ENCODE measurements at places on chromosomes 13 and 19.

DNA sequence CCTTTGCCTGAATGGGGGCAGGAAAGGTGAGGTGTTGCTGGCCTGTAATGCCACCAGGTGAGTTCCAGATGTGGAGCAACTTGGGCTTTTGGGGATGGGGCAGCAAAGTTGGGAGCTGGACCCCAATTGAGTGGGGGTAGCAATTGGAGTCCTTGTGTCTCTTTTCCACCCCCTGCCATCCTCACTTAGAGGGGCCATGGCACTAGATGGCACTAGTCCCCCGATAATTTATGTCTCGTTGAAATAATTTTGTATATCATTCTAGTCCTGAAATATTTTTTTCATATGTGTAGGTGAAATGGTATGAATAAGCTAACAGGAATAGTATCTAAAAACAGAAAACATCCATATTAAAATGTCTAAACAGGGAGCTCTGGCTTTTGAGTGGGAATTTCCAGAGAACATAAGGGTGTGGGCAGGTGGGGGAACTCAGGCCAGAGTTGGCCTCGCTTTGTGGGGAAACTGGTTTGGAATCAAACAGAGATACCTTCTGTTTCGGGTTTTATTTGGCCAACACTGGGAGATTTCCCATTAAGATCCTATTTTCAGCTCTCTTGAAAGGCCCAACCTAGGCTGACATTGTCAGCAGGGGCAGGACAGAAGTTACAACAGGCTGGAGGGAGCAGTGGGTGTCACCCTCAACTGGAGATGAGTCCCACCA, 3.4 kb downstream of the ZNF576 start:
- DNase-seq = no peak

DNA sequence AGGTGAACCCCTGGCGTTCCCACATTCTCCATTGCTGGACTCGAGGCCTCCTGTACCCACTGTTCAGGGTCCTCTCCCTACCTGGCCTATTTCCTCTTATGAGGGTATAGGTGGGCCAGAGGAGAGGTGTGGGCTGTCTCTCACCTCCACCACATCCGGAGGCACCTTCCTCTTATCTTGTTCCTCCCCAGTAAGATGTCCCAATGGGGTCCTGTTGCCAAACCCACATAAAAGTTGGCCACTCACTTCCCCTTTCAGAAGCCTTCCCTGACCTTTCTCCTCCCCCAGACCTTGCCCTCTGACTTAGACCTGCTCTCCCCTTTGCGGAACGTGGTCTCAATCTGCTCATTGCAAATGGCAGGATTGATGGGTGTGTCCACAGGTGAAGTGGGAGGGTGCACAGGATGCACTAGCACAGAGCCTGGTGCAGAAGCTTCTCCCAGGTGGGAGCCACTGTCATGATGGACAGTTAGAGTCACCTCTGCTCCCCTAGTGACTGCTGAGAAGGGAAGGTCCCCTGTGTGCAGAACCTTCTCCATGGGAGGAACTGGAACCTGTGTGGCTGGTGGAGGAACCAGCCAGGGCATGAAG, 1.3 kb downstream of the CYP4F3 start:
- no peak for DNase-seq

DNA sequence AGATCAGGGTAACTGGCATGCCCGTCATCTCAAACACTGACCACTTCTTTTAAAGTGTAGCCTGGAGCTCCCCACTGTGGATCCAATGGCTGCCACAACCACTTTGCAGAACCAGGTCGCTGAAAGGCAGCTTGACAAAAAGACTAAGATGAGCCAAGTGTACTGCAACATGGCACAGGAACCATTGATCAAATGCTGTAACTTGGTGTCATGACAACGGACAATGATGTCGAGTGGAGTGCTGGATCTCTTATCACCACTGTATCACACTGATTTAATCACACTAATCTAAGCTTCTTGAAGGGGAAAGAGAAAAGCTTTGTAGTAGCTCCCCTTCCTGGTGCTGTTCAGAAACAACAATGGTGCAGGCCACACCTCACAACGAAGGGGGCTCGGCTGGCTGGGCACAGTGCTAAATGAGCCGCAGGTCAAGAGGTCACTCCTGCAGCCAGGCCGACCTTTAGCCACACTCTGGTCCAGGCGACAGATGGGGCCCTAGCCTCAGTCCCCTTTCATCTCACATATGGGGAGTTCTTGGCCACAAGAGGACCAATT, 2.2 kb upstream of the TNFRSF19 start:
- no peak for DNase-seq

DNA sequence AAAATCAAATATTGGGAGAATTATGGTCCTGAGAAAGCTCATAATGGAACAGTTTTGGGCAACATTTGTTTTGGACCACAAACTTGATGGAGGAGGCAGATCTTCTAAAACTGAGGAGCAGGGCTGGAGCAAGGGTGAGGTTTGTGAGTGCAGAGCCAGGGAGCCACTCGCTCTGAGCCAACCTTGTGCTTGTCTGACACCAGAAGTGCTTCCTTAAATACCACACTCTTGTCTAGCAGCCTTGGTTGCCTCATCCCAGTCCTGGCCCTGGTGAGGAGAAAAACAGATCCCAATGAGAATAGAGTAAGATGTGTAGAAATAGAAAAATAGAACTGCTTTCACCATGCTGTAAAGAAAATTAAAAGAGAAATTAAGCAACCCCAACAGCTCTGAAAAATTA, 6.7 kb downstream of the ZNF317 start:
- DNase-seq = no peak

GRCh38 chr13:78046331-78046730, 127.7 kb upstream of the EDNRB start:
- no peak for DNase-seq

DNA sequence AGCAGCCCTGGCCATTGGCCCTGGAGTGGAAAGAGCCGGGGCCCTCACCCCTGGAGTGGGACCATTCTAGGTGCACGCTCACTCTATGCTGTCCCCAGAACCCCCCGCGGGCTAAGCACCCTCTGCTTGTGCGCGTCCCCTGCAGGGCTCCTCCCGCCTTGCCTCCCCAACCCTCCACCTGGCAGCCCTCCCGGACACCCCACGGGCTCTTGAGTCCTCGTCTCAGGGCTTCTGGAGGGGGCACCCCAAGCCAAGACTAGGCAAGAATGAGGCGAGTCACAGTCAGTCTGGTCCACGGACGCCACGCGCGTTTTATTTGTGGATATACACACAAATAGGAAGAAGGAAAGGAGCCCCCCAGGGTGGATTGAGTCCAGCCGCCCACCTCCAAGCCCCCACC, 7.0 kb upstream of the TMEM161A start:
- no peak for DNase-seq

DNA sequence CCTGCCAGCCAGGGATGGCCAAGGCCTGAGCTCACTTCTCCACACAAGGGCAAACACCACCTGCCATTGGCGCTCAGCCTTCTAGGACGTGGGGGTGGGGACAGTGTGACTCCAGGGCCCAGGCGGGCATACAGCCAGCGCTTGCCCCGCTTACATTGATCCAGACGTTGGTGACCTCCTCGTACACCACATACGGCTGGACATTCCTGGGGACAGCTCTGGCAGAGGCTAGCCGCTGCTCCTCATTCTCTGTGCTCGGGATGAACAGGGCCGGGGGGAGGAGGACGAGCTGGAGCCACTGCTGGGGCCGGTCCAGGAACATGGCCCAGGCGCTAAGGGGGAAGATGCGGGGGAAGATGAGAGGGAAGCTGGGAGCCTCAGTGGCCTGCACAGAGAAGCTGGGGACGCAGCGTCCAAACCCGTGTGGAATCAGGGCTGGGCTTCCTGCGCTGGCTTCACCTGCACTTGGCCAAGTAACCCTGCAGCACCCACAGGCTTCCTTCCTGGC, 25.1 kb upstream of the MYDGF start:
- no peak for DNase-seq

DNA sequence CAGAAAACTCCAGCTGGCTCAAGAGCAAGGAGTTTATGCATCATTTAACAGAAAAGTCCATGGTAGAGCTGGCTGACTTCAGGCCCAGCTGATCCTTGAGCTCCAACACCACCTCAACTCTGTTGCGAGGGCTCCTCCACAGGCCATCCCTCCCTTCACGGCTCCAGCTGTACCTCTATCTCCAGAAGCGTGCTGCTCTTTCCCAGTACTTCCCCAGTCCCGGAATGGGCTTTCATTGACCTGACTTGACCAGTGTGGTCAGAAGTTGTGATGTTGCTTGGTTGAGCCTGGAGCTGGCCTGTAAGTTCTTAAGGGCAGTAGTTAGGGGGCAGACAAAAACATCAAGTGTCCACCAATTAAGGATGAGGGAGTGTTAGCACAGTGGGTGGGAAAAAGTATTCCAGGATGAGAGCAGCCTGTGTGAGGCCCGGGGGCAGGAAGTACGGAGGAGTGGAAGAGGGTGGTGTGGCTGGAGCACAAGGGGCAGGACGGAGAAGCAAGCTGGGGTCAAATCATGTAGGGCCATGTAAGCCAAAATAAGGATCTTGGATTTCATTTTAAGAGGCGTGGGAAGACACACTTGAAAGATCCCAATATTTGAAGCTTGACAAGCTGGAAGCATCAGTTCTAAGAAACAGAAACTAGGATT, 24.0 kb downstream of the SKA3 start:
- DNase-seq = no peak

- DNase-seq = no peak
Measured at GRCh38 chr13:20442798-20443381, 82.8 kb downstream of the CRYL1 start.

DNA sequence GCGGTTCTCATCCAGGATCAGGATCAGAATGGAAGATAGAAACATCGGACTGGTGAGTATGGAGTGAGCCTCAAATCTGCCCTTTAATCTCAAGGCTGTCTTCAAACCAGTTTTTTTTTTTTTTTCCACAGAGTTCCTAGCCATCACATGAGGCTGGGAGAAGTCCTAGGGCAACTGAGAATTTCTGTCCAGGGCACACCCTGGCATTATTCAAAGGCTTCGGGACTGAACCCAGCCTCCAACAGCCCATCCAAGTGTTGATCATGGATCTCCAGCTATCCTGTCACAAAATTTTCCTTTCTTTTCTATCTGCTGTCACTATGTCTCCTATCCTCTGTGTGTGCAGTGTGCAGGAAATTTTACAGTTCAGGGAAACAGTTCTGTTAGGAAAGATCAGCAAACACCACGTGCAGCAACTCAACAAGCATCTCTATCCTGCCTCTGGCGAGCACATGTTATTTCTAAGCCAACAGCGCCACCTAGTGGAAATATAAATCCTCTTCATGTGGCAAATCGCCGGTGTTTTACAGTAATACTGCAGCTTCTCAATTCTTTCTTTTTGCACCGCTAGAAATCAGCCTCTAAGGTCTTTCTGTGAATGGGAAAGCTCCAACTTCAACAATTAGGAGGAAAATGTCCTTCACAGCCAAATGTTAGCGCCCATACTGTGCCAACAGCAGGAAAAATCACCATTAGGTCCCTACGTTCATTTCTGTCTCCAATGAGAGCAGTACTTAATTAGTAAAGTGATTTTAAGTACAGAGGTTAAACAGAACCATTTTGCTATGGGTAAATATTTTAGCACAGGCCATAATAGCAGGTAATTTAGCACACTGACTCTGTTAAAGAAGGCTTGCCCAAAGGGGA, 21.4 kb upstream of the ZNF181 start:
- DNase-seq = no peak

DNA sequence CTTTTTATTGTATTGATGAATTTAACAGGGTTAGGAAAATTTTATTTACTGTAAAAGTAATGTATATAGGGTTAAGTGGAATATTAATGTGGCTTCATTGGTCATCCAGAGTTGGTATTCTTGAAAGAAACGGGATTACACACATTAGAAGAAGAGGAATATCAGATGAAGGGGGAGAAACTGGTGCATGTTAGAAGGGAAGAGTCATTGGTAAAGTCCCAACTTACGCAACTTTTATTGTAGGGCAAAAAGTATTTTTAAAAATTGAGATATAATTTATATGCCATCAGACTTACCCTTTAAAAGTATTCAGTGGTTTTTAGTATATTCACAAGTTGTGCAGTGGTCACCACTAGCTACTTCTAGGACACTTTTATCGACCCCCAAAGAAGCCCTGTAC, 47.3 kb downstream of the DNAJC3 start:
- DNase-seq = no peak

- no peak for DNase-seq
Measured at GRCh38 chr19:16289594-16289993, 35.0 kb upstream of the KLF2 start.

DNA sequence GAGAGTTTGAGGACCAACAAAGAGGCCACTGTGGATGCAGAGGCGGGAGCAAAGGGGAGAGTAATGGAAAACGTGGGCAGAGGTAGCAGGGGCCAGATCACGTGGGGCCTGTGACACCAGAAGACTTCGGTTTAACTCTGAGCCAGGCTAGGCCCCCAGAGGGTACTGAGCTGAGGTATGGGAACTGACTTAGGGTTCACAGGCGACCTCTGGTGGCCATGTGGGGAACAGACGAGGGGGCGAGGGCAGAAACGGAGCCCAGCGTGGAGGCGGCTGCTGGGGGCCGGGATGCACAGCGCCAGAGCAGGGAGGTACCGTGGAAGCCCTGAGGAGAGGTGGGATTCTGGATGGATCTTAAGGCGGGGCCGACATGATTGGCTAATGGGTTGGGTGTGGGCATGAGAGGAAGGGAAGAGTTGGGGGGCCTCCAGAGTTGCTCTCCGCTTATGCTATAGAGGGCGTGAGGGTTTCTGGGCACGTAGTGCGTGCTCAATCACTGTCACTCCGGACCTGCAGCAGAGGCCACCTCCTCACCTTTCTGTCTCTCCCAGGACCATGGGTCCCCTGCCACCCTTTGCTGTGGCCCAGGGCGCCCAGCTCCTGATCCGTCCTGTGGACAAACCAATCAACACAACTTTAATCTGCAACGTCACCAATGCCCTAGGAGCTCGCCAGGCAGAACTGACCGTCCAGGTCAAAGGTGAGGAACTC, 13.7 kb downstream of the PVR start:
- no peak for DNase-seq

DNA sequence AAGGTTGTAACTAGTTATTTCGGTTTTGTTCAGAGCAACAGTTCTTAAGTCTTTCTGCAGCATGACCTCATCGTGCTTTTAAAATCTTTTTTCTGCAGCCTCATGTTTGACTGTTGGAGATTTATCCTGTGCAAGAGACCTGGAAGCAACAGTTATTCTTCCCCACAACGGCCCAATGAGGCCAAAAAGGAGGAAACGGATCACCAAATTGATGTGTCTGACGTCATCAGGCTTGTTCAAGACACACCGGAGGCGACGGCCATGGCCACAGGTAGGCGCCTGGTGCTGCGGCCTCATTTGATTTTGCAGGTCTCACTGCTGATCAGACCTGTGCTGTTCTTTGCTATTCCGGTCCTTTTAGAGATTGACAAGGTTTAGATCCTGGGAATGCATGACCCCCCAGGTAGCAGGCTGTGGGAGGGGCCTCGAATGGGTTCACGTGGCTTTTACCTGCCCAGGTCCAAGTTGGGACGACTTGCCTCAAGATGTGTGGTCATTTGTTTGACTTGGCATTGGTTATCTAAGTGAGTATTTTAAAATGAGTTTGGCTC, 66.8 kb upstream of the MCF2L start:
- DNase-seq = peak; percentile 55

Data from left forelimb (tissue), 1 donor.